ENCODE measurements at places on chromosomes 12 and 14. TPM values are rescaled to one million over a fixed set of nuclear protein-coding genes. Genes with fewer than 3 reads are reported as not detected.

Gene CYP27B1
- 43.4 TPM for polyA plus RNA-seq

Gene MSRB3
- 9.4 TPM for polyA plus RNA-seq

Gene TOMM20L
- not detected for polyA plus RNA-seq

Gene TCP11L2
- polyA plus RNA-seq, result 0.39 TPM
